Astrocyte of the spinal cord (primary cell): ENCODE measurements at places on chromosomes 4 and X.
A peak's percentile ranks its signal among the peaks of the same experiment; 100 is the strongest.

DNA sequence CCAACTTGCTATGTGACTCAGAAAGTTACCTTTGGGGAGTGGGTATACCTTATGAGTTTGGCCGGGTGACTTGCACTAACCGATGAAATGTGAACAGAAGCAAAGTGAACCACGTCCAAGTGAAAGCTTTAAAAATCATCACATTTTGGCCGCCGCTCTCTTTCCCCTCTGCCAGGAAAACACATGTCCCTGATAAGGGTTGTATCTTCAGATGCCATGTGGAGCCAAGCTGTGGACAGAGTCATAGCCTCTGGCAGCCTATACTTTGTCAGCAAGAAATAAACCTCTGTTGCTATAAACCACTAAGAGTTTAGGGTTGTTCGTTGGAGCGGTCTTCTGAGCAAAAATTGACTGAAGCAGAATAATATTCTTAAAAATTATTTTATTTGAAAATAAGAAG is 92.3 kb downstream of the PRDM5 start:
- DNase-seq = no peak

GRCh38 chr4:154073107-154073822 is 284.4 kb upstream of the SFRP2 start:
- peak; percentile 69 for DNase-seq

GRCh38 chr4:112836895-112837294 is 200.0 kb downstream of the LARP7 start:
- DNase-seq = no peak

- peak; percentile 68 for DNase-seq
Measured at GRCh38 chrX:9595174-9595573, 130.3 kb downstream of the TBL1X start.

DNA sequence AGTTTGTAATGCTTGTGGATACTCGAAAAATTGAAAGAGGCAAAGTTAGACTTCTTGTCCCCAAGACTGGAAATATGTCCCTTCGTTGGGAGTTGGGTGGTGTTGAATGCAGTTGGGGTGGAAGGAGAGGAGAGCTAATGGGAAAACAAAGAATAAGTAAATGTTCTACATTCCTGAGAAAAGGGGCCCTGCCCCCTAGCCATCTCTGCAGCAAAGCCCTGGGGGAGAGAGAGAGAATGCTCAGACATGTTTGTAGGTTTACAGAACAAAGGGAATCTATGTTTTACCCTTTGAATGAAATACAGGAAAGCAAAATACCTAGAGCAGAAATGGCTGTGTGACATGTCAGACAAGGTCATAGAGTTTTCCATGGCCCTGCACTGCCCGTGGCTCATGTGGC is 88.1 kb downstream of the RASL11B start:
- no peak for DNase-seq

- DNase-seq = peak; percentile 92
Measured at GRCh38 chr4:158315706-158316105, 105.4 kb downstream of the TMEM144 start.

GRCh38 chr4:160745126-160745525 is 1418.7 kb downstream of the FSTL5 start:
- no peak for DNase-seq

DNA sequence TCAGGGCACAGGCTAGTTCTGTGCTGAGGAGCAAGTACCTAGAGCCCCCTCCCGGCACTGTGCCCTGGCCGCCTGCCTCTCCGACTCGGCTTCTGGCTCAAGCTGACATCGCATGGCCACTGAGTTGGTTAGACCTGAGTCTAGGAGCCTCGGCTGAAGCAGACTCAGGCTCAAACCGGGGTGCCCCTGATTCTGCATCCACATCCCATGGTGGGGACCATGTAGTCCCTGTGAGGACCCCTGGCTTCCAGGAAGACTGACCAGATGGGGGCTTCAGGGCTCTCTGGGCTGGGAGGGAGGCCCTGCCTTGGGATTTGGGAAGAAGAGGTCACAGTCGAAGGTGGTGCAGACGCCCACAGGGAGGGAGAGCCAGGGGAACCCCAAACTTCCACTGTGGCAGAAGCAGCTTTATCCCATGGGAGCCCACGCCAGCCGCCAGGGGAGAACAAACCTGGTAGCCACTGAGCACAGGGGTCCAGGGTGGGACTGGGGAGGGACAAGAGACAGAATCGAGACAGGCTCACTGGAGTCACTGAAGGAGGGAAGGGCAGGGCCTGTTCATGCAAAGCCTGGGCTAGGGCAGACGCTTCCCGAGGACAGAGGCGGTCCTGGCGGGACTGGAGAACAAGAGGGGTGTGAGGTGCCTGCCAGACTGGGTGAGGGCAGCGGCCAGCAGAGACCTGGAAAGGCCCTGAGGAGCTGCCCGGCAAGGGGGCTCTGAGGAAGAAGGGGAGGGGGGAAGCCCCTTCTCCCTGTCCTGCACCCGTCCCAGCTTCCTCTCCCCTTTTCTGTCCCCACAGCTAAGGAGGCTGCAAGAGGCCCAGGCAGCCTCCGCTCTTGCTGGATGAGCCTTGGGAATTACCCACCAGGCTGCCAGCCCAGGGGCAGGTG is 1.1 kb downstream of the PDE6B start:
- DNase-seq = no peak

- DNase-seq = no peak
Measured at GRCh38 chrX:20393944-20394343, 127.2 kb upstream of the RPS6KA3 start.

GRCh38 chr4:42330002-42330592 is 67.2 kb upstream of the SHISA3 start:
- DNase-seq = no peak

GRCh38 chr4:113141901-113142346 is 92.5 kb downstream of the ANK2 start:
- peak; percentile 86 for DNase-seq

GRCh38 chr4:172232966-172233365 is 419.8 kb downstream of the GALNTL6 start:
- no peak for DNase-seq

- no peak for DNase-seq
Measured at GRCh38 chr4:61628727-61629126, 428.6 kb downstream of the ADGRL3 start.

- DNase-seq = no peak
Measured at GRCh38 chr4:142607976-142608375, 238.1 kb downstream of the INPP4B start.

DNA sequence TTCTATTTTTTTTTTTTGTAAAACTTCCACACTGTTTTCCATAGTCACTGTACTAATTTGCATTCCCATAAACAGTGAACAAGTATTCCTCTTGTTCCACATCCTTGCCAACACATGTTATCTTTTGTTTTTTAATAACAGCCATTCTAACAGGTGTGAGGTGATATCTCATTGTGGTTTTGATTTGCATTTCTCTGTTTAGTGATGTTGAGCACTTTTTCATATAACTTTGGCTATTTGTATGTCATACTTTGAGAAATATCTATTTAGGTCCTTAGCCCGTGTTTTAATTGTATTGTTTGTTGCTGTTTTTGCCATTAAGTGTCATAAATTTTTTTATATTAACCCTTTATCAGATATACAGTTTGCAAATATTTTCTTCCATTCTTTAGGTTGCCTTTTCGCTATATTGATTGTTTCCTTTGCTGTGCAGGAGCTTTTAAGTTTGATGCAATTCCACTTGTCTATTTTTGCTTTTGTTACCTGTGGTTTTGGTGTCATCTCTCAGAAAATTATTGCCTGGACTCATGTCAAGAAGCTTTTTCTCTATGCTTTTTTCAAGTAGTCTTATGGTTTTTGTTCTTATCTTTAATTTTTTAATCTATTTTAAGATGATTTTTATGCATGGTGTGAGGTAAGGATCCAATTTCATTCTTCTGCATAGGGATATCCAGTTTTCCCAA is 27.9 kb upstream of the NDNF start:
- no peak for DNase-seq

DNA sequence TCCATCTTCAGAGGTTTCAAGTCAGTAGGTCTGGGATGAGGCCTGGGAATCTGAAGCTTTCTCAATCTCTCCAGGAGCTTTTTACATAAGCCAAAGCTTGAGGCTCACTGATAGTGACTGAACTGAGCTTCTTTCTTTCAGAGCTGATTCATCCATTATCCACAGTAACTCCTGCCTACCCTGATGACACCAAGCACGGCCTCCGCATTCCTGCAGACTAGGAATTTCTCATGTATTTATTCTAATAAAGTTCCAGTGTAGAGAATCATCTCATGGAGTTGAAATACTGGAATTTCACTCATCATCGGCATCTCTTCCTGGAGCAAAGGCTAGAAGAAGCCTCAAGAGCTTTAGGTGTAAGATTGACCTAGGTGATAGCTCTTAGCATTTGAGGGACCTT is 12.1 kb upstream of the DCTD start:
- DNase-seq = peak; percentile 73

DNA sequence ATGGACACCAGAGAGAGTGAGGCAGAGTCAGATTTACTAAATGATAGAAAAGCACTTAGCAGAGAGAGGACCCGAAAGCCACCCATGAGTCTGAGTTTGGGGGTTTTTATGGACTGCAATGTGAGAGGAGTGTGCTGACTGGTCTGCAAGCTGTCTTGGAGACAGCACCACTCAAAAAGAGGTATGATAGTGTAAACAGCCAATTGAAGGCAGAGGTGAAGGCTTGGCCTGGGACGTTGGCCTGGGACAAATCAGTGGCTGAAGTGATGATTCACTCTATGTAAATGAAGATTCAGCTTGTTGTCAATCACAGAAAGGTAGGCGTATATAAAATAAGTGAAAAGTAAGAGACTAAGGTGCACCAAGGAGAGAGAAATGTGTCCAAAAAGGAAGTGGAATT is 217.6 kb upstream of the ZFP42 start:
- DNase-seq = no peak

DNA sequence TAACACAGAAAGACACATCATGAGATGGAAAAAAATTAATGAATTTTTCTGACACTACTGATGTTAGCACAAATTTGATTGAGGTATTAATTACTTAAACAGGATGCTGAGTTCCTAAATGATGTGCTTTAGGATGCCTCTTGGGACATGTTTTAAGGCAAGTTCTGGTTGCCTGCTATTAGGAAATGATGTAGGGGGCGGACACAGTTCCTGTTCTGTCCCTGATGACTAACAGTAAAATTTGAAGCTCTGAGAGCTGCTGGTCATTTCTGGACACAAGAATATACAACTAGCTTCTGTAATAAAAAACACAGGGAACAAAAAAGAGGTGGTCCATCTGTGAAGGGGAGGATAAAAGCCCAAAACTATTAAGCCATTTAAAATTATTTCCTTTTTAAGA is 163.2 kb upstream of the ETNPPL start:
- DNase-seq = no peak

- peak; percentile 10 for DNase-seq
Measured at GRCh38 chrX:100928660-100929613, at the start of gene XKRX. Gene XKRX, minus strand, starts transcription at chrX:100928917. Its CDS starts 613 bp downstream, at chrX:100928304.
